Mammary epithelial cell (primary cell): ENCODE measurements at places on chromosomes 11 and 22. TPM values are rescaled to one million over a fixed set of nuclear protein-coding genes. Genes with fewer than 3 reads are reported as not detected.

DNA sequence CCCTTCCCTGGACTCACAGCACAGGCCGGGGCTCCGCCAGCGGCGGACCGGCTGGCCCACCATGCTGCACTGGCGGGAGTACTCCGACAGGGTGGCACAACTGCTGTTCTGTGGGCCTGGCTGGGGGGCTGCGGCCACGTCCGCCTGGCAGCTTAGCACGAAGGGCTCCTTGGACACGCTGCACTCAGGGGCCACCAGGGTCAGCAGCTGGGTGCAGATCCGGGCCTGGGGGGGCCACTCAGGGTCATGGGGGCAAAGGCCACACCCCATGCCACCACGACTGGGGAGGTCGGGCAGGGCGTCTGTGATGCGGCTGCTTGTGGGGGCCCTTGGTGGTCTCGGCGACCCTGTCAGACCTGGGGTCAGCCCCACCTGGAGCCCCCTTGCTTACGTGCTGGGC, 6.0 kb downstream of the MUC6 start:
- DNase-seq = no peak

- no peak for DNase-seq
Observed at GRCh38 chr22:20089977-20090729, 10.1 kb downstream of the DGCR8 start.

The CASP1 gene
- 39.4 and 56.1 TPM in 2 replicates for total RNA-seq

DNA sequence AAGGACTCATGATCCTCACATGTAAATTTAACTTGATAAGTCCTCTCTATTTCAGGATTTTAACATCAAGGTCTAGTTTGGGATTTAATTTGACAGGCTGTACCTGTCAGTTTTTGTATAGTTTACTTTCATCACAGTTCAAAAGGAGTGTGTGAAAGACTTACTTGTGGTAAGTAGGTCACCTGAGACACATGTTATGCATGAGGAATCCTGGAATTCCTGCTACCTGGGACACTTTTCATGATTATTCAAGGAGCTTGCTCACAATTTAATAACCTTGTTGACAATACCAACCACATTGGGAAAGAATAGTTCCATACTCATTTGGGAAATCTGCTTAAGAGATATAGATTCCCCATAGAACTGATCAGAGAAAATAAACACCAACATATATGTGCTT, 15.8 kb upstream of the SLC36A4 start:
- no peak for DNase-seq

DNA sequence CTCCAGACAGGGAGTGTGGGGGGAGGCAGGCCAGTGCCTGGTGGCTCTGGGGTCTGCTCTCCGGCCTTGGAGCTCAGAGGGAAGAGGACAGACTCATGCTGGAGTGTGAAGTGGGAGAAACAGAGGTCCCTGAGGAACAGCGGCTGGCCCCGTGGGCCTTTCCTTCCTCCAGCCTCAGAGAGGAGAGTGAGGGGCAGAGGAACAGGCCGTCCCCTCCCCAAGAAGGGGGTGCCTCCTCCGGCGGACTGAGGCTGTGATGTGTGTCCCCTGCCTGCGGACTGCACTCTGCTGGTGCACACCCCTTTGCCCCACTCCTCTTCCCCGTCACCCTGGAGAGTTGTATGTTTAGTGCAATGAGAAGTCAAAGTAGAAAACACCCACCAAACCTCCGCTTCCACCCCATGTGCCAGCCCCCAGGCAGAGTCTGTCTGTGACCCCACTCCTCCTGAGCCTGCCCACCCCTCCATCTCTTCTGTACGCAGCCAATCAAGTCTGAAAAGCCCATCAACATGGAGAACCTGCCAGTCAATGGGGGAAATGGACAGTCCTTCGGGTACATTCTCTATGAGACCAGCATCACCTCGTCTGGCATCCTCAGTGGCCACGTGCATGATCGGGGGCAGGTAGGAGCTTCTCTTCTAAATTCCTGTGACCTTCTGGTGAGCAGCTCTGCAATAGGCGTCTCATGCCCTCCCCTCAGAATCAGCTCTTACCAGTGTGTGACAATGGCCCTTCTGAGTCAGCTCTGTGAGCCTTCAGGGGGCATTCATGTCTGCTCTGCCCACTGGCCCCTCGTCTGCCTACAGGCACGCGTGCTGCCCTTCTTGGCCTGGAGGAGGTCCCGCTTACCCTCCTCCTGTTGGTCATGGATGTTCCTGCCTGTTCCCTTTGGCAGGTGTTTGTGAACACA, 39.0 kb downstream of the GLB1L2 start:
- no peak for DNase-seq

GRCh38 chr11:3853899-3854659, 1.4 kb upstream of the STIM1 start:
- peak; percentile 9 for DNase-seq

DNA sequence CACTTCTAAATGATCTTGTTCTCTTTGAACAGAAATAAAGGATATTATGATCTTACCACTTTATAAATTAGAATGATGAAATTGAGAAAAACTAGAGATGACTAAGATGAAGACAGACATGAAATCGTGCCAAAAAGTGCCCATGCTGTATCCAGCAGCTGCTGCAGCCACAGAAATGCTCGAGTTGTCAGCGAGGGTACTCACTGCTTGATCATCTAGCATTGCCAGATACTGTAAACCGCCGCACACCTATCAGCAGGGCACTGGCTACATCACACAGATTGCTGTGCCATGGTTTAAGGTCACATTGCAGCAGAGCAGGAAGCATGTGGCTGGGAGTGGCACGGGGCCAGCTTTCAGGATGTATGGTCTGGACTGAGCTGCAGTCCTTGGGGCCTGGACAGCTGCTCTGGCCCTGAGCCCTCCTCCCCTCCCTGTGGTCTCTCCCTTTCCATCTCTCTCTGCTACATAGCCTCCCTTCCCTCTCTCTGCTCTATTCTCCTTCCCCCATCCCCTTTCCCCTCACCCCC, 51.0 kb upstream of the SEPTIN5 start:
- DNase-seq = peak; percentile 65

- no peak for DNase-seq
Observed at GRCh38 chr11:100866453-100866852, 179.4 kb downstream of the ARHGAP42 start.

The DDI1 gene
- not detected in 2 replicates for total RNA-seq
